Left renal cortex interstitium (tissue), 4 donors: ENCODE measurements at places on chromosomes 13 and 19.

- no peak for DNase-seq
Observed at GRCh38 chr19:13968999-13969398, 16.7 kb downstream of the DCAF15 start.

GRCh38 chr13:36764957-36765356, 54.1 kb upstream of the RFXAP start:
- DNase-seq, result no peak

- no peak for DNase-seq
Observed at GRCh38 chr19:41698746-41699230, 9.6 kb upstream of the CEACAM5 start.

DNA sequence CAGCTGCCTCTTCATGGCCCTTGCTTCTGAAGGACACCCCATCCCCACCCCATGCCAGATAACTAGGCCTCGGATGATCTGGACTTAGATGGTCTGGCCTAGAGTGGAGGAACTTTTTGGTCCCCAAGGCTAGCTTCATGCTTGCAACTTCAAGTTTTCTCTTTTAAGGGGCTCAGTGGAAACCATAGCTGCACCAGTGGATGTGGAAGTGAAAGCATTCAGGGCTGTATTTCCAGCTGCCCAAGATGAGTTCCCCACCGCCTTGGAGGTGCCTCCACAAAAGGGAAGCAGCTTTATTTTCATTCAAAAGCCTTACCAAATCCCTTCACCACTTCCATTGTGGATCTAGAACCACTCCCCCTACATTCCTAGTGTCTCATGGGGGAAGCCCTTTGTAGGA, 17.6 kb upstream of the GSX1 start:
- no peak for DNase-seq

DNA sequence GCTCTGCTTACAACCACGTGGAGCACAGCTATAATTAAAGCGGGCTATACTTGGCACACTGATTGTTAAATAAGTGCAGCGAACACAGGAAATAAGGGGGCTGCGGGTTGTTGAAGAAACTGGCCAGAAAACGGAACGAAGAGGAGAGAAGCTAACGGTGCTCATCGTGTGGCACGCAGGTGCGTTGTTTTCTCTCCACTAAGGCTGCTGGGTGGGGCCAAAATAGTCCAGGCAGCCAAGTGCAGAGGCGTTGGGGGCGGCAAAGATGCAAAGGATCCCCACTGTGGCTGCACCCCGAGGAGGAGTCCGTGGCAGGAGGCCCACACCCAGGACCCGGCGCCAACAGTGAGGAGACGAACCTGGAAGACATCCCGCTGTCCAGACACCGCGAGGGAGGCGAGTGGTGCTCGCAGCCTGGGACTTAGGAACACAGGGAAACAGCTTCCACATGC, 8.1 kb upstream of the ARL11 start:
- DNase-seq, result no peak

DNA sequence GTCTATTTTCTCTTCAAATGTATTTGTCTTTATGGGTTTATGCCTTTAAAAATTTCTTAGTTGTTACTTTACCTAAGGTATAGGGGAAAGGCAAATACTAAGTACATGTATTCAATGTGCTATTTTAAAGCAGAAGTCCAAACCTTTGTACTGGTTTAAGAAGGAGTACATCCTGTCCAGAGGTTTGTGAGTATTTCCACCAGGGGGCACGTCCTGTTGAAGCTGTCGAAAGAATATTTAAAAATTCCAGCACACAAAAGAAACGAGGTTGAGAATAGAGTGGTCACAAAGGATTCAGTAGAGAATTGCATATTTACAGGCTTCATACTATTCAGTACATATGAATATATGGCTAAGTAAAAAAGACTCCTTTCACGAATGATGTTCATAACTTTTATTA, 59.8 kb downstream of the URI1 start:
- no peak for DNase-seq

DNA sequence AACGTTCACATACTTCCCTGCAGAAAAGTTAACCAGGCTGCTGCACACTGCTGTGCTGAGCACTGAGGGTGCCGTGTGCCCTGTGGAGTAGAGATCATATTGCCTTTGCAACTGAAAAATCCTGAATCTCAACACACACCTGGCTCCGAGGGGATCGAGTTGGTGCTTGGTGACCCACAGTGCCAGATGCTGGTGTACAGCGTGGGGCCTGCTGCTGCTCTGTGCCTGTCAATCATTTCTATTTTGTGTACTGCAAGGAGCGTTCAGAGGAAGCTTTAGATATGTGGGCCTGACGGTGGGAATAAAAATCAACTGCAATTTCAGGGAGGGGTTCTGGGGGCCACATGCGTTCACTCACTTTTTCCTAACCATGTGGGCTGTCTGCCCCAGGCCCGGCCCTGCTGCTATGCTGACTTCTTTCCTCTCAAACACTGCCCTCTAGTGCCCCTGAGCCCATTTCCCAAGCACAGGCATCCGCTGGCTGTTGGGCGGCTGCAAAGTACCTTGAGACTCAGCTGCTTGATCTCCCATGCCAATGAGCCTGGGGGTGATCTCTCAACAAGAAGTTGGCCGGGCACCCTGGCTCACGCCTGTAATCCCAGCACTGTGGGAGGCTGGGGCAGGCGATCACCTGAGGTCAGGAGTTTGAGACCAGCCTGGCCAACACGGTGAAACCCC, 9.7 kb upstream of the LENG8 start:
- DNase-seq, result no peak

DNA sequence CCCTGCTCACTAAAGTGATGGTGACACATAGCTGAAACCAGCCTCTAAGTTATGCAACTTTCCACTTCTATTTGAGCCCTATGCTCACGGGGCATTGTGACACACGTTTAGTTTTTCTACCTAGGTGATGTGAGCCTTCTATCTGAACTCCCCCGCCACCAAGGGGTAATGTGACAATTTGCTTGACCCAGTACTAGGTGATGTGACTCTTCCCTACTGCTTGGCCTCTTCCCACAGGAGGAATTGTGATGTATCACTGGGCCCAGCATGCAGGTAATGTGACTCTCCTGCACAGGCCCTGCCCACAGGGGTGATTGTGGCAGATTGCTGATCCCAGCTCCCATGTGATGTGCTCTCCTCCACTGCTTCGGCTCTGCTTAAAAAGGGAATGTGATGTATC, 42.7 kb upstream of the ZNF43 start:
- DNase-seq, result no peak

- no peak for DNase-seq
Observed at GRCh38 chr19:32878988-32879387, 9.4 kb upstream of the SLC7A9 start.

- DNase-seq, result no peak
Observed at GRCh38 chr13:71876648-71877255, 9.7 kb upstream of the DACH1 start.

- DNase-seq, result no peak
Observed at GRCh38 chr13:74741732-74742131, 607.5 kb upstream of the KLF12 start.

GRCh38 chr13:111262281-111262680, 58.2 kb upstream of the TEX29 start:
- no peak for DNase-seq

DNA sequence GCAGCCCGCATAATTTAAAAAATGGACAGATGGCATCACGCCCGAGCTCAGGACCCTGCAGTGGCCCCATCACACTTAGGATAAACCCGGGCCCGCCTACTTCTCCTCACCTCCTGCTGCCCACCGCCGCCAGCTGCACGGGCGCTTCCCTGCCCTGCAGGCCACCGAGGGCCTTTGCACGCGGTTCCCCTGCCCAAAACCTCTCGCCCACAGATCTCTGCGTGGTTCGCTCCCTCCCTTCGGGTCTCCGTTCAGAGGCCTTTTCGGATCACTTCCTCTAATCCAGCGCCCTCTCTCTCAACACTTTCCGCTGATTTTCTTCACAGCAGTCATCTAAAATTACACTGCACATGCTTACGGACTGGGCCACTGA, 1.8 kb downstream of the SHISA7 start:
- DNase-seq, result no peak

DNA sequence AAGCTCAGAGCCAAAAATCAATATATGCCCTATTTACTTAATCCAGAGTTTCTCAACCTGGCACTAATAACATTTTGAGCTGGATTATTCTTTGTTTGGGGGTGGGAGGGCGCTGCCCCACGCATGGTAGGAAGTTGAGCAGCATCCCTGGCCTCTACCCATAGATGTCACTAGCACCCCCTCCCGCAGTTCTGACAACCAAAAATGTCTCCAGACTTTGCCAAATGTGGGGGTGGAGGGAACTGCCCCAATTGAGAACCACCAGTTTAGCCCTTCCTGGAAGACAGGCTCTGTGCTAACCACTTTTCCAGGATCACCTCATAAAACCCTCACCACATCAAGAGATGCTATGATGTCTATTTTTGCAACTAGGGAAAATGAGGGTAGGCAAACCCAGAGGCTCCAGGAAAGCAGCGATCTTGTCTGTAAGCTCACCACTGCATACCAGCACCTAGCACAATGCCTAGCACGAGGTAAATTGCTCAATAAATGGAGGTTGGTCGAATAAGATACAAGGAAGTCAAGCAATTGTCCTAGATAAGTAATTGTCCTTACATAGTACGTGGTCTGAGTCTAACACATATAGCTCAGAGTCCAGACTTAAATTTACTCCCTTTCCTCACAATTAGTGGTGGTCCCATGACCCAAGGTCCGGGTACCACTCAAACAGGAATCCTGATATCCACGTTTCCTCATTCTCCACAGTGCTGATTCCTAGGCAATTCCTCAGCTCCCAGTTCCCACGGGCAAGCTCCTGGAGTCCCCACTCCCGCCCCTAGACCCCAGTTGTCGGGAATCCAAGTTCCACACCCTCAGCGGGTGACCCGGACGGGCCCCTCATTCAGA, 892 bp downstream of the TRIR start:
- no peak for DNase-seq

DNA sequence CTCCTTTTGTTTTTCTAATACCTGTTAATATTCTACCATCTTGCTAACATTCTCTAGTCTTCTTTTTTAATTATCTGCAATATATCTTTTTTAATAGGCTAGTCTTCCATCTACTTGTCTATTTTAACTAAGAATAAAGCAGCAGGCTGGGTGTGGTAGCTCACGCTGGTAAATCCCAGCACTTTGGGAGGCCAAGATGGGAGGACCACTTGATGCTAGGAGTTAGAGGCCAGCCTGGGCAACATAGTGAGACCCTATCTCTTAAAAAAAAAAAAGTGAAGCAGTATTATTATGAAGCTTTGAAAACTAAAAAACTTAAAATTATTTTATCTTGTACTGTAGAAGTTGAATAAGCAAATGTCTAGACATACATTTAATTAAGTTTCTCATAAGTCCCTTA, 3.3 kb downstream of the UTP14C start:
- no peak for DNase-seq

- DNase-seq, result no peak
Observed at GRCh38 chr19:3606174-3606689, 443 bp downstream of the TBXA2R start.

DNA sequence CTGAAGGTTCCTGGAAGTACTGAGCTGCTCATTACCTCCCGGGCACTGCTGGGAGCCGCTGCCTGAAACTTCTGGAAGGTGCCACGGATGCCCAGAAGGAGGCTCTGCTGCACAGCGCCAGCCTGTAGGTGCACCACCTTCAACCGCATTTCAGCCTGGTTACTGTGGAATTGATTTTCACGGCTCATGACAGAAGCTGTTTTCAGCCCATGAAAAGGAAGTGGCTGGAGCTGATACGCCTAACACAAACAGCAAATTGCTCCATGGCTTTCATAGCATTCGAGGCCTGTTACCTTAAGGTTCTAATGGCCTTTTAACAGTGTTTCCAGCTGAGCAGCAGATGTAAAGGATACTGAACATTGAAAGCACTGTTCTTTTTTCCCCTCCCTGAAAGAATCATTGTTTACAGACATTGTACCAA, 22.0 kb downstream of the GPC6 start:
- DNase-seq, result no peak

DNA sequence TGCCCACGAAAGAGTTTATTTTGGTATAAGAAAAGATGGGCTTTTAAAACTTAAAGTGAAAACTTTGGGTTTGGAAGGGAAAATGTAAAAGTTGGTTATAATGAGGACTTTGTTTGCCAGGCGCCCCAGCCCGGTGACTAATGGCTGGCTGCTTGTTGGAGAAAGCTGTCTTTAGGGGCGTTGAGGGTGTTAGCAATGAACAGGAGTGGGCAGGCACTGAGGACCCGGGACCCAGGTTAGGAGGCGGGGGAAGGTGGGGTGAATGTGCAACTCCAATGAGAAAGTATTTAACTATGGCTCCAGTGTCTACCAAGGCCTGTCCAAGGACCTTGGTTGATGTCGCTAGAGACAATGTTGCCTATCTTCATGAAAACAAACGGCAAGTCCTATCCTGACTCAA, 118.6 kb downstream of the ZNF536 start:
- no peak for DNase-seq

- no peak for DNase-seq
Observed at GRCh38 chr13:105929505-105929904, 606.0 kb downstream of the EFNB2 start.

- no peak for DNase-seq
Observed at GRCh38 chr13:113929628-113930615, 44.0 kb downstream of the C13orf46 start.

GRCh38 chr19:18839465-18840287, 7.9 kb downstream of the UPF1 start:
- no peak for DNase-seq

DNA sequence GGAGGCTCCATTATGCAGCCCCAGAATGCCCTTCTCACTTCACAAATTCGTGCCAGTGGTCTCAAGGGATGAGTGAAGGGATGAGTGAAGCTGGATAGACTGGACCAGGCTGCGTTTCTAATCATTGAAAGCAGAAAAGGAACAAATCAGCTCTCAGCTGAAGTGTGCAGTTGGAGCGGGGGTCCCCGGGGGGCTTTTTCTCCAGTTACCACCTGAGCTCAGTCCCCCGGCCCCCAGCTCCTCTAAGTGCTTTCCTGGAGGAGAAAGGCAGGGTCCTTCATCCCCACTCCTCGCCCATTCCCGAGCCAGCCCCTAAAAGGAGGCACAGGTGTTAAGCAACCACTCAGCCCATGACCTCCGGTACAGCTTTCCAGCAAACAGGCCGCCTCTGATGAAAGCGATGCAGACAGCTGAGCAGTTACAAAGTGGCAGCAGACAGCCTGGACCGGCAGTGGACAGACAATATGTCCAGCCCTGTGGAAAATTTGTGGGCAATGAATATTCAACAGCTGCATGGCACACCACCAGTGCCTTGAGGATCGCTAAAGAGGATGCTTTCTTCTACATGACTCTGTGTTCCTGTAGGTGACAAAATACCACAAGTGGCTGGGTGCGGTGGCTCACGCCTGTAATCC, 110.7 kb upstream of the UBL3 start:
- DNase-seq, result no peak

DNA sequence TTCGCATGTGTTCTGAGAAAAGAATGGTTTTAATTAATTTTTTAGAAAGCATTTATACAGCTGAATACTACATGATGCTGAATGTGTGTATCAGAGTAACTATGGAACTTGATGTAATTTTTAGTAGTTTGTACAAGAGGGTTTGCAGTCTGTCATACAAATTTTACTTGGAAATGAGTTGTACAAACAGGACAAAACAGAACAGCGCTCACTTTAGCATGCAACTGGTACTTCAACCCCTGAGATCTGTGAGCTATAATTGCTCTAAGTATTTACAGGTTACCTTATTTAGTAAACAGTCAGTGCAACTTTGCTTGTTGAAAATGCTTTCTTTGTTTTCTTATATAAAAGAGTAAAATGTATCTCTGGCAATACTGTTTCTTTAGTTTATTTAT, 706 bp downstream of the TNFRSF19 start:
- no peak for DNase-seq
